Forelimb muscle (tissue), 1 donor: ENCODE measurements at places on chromosomes 12 and 14.

- DNase-seq = no peak
These were observed 12.5 kb downstream of the ISM2 start for GRCh38 chr14:77485901-77486678.

DNA sequence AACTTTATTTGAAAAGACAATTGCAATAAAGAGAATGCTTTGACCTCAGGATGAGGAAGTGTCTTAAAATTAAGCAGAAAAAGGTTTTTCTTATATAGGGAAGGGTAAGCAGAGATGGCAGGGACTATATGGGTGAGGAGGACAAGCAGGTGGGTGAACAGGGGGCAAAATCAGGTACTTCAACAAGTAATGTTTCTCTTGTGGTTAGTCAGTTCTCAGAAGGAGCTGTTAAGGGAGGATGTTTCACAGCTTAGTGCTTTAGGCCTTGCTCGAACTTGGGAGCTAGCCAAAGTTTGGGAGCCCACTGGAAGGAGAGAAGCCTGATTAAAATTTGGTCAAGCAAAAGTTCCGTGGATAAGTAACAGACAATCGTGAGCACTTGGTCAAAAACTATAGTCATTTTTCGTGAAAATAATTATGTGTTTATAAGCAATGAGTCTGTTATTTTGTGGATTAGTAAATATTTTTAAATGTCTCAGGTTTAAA, 364.2 kb upstream of the TMPO start:
- no peak for DNase-seq

DNA sequence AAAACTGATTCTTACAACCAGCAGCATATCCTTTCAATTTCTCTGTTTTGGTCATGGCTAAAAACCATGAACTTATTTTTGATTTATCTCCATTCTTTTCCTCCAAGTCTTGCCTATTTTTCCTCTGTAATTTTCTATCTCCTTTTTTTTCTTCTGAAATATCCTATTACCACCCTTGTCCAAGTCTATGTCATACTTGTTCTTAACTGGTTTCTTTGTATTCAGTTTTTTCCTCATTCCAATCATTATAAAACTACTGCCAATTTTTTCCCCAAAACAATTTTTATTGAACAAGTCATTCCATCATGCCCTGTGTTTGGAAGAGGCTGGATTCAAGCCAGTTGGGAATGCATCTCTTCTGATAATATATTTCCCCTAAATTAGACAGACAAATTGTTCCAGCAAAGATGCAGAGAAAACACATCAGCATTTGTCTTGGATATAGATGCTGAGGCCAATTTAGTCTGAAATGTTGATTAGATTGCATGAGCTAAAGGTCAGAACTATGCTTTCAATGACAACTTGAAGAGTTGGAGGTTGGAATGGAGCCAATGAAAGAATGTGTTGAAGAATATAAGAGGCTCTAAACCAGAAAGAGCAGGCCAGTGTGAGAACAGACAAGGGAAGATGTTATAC, 30.7 kb downstream of the OTOGL start:
- DNase-seq = no peak

DNA sequence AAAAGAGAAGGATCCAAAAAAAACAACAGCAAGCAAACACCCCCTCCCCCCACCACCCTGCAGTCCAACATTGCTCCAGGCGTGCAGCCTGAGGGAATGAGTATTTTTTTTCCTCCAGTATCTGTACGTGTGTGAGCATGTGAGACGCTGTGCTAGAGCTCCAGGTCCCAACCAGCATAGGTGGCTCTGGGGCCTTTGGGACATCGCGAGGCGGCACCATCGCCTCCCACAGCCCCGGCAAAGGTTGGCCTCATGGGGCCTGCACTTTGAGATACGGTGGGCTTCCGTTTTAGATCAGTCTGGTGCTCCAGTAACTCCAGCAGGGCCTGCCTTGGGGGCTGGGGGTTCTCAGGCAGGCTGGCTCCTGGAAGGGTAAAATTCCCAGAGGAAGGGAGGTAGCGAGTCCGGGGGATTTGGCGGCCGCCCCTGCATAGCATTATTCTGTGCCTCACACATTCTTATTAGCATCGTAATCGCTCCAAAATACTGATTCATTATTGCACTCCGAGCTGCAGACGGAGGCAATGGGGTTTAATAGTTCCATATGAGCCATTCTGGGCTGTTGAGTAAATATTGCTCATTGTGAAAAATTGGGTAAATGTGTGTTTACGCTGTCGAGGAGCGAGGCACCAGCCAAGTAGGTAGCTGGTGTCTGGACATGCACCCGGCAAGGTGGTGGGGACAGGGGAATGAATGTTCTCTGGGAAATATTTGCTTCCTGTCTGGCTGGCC, 143.1 kb upstream of the MYL2 start:
- no peak for DNase-seq
